ENCODE measurements at places on chromosomes 1 and 21.

GRCh38 chr1:183025782-183026774 is 2.9 kb downstream of the LAMC1 start:
- peak; percentile 55 for DNase-seq

DNA sequence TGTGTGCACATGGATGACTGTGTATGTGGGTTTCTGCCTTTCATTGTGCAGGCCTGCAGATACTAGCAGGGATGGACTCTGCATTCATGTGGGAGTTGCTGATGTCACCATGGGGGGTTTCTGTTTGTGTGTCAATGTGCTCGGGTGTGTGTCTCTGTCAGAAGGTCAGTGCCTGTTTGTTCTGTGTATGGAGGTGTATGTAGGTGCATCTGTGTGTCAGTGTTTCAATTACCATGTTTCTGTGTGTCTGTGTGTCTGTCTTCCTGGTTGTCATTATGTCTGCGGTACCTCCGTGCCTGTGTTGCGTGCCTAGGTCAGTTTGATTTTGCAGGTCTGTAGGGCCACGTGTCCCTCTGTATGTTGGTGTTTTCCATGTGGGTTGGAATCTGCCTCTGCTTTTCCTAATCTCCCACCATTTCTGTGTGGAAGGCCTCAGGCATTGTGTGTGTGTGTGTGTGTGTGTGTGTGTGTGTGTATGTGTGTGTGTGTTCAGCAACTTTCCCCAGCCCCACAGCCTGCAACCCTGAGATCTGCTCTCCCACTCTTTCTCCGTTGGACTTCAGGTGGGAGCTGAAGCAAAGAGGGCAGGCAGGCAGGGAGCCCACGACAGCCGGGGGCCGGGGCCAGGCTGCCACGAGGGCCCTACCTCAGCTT is 36.7 kb upstream of the WASF2 start:
- no peak for DNase-seq

DNA sequence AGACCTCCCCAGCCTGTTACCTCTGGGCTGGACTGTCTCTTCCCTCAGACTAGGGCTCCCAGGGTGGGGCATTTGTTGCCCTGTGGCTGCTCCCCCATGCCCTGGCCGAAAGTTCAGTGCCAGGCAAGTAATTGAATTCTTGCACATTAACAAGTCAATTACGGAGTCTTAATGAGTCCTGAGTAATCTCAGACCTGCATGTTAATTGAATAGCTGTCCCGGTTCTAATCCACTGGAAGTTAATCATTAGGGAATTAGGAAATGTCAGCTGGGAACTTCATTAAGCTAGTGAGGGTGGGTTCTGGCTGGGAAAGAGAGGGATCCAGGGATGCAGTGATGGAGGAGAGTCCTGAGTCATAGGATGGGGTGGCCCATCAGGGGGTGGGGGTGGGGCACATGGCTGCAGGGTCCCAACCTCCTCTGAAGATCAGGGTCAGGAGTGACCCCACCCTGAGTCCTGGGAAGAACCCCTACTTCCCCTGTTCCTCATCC is 47.1 kb upstream of the CSF3R start:
- no peak for DNase-seq

DNA sequence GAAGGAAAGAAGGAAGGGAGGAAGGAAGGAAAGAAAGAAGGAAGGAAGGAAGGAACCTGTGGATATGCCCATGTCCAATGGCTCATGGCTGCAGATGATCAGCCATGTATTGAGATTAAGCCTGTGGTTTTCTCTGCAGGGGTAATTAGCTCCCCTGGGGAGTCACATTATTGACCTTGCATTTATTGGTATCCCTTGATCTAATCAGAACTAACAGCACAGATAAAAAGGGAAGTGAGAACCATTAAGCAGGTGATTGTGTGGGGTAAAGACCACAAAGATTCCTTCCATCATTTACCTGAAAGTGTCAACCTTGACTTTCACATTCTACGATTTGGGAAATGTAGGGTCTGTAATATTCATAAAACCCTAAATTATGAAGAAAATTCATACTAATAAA is 390.7 kb downstream of the BRINP2 start:
- DNase-seq: no peak

GRCh38 chr1:113091988-113092594 is 19.1 kb downstream of the LRIG2 start:
- DNase-seq: no peak

DNA sequence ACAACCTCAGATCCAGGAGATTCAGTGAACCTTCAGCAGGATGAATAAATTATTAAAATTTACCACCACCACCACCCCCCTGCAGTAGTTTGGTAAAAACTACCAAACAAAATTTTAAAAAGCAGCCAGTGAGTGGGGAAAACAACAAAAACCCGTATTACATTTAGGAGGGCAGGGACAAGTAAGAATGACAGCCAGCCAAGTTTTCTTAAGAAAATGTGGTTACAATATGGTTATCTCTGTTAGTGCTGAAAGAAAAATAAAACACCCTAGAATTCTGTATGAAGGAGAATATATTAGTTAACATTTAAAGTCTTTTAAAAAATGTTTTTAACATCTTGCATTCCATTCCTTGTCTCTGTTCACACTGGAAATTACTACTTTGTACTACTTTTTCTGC is 14.7 kb downstream of the CD46 start:
- DNase-seq: no peak

GRCh38 chr1:192474080-192474683 is 101.4 kb upstream of the RGS1 start:
- peak; percentile 34 for DNase-seq

- peak; percentile 92 for DNase-seq
Observed at GRCh38 chr1:225772323-225772768, 5.3 kb upstream of the SRP9 start.

DNA sequence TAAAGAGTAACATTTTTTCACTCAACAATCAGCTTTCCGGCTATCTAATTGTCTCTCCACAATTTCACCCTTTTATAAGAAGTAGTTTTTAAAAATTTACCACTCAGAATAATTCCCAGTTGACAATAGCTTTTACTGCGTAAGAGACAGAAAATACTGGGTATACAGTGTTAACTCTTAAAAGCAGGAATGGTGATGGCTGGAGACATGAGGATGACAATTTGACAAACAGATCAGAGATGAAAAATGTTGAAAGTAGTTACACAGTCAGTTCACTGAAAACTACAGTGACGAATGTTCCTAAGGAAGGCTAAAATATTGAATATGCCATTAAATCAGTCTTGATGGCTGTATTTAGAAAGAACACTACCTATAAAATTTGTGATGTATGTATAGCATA is 1146.8 kb upstream of the B3GALT2 start:
- DNase-seq: no peak

GRCh38 chr1:152473887-152474537 is 36.6 kb upstream of the LCE5A start:
- no peak for DNase-seq

DNA sequence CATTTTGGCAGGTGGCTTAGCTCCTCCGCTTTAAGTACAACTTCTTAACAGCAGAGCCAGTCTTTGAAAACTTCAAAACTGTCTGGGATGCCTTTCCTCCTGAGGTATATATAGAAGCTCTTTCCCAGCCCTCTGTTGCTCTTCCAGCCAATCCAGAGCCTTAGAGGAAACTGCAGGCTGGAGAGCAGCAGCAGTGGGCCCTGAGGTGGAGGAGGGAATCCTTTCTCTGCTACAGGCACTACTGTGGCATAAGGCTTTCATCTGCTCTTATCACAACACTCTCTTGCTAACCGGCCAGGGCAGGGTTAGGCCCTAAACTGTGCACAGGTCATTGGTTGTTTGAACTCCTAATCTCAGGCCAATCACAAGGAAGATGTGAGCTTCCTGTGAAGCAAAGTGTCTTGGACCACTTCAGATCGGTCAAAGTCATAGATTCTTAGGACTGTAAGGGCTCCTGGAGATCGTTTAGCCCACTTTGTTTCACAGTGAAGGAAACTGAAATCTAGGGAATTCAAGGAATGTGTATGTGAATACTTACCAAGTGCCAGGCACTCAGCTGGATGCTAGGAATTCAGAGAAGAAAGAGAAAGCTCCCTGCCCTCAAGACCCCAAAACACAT is at the start of gene RGS5:
TSS of gene RGS5 (minus strand) at position 84 of the 619 bp plus-strand sequence. CDS start at position 3, 81 bp downstream.
- DNase-seq: no peak

DNA sequence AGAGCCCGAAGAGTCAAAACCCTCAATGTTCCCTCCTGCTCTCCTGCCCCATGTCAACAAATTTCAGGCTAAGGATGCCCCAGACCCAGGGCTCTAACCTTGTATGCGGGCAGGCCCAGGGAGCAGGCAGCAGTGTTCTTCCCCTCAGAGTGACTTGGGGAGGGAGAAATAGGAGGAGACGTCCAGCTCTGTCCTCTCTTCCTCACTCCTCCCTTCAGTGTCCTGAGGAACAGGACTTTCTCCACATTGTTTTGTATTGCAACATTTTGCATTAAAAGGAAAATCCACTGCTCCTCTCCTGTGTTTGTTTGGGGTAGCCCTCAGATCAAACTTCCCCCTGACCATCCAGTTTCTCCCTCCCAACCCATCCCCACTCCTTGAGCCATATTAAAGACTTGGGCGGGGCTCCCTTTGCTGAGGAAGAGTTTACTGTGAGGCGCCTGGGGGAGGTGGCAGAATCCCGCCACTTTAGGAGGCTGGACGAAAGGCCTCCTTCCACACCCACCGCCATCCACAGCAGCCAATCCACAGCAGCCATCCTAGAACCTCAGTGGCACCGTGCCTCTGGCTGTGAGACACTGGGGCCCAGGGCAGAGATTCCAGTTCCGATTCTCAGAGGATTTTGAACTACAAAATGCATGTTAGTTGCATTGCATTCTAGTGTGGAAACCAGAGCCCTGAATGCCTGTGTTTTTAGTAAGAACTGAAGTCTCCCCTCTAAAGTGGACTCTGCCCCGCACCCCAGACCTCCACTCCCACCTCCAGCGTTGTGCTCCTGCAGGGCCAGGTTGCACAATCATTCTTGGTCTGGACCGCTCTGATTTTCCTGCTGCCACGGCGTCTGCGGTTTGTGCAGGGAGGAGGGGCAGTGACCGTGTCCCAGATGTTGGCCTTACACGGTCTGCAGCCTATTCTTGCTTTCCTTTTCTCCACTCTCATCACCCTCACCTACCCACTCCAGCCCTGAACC is 3.0 kb downstream of the OLFML3 start:
- peak; percentile 4 for DNase-seq

- no peak for DNase-seq
Observed at GRCh38 chr1:38812981-38813380, 46.6 kb downstream of the RRAGC start.

GRCh38 chr1:4650481-4650880 is 3.9 kb upstream of the AJAP1 start:
- DNase-seq: no peak

DNA sequence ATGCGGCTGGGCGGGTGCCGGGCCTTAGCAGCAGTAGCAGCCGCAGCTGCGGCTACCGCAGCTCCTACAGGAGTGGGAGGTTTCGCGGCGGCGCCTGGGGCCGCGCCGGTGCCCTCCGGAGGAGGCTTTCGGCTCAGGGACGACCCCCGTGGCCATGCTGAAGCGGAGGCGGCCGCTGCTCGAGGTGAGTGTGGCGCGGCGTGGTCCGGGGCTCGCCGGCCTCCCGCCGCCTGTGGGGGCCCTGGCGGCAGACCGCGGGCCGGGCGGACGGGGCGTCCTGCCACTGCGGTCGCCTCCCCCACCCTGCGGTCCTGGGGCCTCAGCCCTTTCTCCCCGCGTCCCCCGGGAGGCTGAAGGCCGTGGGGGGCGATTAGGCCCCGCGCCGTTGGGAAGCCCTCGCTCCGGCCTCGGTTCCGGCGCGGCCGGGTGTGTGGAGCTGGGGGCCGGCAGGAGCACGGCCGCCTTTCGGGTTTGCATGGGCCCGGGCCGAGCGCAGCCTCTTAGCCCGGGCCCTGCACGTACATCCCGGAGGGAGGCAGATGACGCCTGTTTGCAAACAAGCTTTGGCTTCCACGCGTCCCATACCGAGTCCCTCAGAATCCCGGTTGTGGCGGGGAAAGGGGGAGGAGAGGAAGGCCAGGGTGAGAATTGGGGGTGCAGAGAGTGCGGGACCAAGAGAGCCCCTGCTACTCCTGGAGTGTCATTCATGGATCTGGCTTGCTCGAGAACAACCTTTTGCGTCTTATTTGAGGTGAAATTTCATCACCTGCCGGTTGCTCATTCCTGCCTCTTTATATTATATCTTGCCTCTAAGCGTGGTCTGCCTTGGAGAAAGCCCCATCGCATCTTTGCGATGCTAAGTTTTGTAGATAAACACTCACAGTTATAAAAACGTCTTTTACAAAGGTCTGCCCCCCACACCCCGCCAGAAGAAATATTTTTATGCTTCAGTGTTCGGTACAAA is 613 bp downstream of the ZFYVE9 start:
- DNase-seq: peak; percentile 39

DNA sequence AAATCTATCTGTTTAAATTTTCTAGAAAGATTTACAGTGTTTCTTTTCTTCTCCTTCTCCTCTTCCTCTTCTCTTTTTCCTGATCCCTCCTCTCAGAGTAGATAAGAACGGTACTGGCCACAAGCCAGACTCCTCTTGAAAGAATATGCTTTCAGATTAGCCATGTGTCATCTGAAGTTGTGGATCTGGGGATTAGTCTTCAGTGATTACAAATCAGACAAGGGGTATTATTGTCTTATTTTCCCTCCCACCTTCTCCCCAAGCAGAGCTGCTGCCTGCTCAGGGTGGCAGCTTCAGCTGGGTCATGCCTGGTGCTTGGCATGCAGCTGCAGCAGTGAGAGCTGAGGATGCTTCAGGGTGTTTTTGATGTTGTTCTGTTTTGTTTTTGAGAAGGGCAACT is 42.7 kb downstream of the SGIP1 start:
- no peak for DNase-seq

DNA sequence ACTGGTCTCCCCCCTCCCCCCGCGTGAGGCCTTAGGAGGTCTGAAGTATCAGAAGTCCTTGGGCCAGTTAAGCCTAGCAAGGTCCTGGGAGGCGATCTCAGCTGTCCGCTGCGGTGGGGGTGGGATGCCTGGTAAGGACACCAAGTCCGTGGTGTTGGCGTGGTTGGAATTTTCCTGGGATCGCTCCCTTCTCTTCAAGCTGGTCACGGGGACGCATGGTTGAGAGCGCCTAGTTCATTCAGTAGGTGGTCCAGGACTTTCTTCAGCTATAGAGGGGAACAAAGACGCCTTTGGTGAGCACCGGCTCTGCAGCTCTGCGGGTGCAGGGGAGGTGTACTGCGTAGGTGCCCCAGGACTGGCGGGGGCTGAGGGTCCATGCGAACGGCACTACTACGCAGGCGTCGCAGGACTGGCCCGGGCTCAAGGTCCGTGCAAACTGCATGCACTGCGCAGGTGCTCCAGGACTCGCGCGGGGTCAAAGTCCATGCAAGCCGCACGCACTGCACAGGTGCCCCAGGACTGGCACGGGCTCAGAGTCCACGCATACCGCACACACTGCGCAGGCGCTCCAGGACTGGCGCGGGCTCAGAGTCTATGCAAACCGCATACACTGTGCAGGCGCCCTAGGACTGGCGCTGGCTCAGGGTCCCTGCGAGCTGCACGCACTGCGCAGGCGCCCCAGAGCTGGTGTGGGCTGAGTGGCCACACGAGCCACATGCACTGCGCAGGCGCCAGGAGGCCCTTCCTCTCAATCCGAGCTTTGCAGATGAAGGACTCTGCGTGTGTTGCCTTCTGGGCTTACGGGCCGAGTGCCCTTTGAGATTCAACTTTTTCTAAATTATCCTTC is 36.6 kb upstream of the HMGN1 start:
- no peak for DNase-seq
